ENCODE measurements at places on chromosomes 5 and 9.

- no peak for DNase-seq
Measured at GRCh38 chr5:11383506-11384095, 520.6 kb downstream of the CTNND2 start.

GRCh38 chr5:141812512-141812911 lies 65.7 kb downstream of the PCDH1 start:
- DNase-seq, result no peak

GRCh38 chr9:95157481-95158151 lies 159.9 kb downstream of the FANCC start:
- DNase-seq, result no peak

DNA sequence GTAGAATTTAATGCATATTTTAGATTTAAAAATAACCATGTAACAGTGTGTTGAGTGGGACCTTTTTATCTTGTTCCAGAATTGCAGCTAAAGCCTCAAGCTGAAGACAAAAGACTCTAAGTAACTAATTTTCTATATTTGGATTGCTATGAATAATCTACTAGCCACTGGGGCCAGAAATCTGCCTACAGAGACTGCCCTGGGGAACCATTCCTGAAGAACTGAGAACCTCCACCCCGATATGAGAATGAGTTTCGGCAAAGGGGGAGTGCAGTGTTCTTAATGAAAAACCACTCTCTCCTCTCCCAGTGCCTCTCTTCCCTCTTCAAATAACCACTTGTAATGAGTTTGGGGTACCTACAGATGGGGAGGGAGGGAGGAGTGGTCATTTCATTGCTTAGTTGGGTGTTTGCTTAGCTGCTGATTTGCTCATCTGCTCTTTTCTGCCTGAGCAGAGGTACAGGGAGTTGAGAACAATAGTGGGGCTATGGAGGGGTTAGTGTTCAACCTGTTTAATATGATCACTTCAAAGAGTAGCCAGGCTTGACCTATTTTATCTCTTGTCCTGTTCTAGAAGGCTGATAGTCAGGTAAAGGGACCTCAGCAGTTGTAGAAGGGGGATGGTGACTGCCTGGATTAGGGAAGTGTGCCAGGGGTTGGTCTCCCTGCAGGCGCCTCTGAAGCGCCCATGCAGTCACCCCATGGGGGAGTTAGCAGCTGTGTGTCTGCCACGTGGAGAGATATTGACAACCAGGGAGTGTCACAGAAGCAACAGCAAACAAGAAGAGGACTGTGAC lies 47.7 kb downstream of the ATG10 start:
- no peak for DNase-seq

DNA sequence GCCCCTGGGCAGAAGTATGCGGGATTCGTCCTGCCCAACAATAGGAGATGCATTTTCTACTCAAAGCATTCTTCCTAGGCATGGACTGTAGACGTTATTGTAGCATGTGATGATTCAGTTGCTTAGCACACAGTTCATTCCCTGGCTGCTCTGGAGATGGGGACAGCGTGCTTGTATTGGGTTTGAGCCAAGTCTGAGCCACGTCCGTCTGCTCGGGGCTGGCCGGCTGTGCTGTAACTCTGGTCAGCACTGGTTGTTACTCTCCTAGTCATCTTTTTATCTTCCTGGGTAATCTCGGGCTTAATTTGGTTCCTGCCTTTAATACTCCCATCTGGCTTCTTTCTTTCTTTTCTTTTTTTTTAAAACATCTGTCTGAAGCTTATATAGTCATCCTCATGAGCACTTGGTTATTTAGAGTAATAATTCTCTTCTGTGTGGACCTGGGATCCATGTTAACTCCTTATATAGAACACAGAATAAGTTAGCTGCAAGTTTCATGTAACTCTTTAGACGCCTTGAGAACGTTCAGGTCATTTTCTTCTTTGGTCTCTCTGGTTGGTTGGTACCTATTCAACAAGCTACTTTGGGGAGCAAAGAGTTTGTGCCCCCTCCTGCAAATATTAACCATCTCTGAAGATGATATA lies 118.8 kb upstream of the RPS23 start:
- no peak for DNase-seq

GRCh38 chr5:37090781-37091180 lies 158.4 kb downstream of the CPLANE1 start:
- no peak for DNase-seq

GRCh38 chr9:110579034-110579861 lies at the start of gene SVEP1:
SVEP1 (minus strand) TSS chr9:110579741; CDS start chr9:110579543, 198 bp downstream.
- DNase-seq, result no peak
